ENCODE measurements at places on chromosomes 6 and 20. TPM values are rescaled to one million over a fixed set of nuclear protein-coding genes. Genes with fewer than 3 reads are reported as not detected.

Gene TMEM74B
- 2.1 TPM for total RNA-seq

- DNase-seq, result no peak
Observed at GRCh38 chr6:160996131-160996601, 4.6 kb downstream of the MAP3K4 start.

DNA sequence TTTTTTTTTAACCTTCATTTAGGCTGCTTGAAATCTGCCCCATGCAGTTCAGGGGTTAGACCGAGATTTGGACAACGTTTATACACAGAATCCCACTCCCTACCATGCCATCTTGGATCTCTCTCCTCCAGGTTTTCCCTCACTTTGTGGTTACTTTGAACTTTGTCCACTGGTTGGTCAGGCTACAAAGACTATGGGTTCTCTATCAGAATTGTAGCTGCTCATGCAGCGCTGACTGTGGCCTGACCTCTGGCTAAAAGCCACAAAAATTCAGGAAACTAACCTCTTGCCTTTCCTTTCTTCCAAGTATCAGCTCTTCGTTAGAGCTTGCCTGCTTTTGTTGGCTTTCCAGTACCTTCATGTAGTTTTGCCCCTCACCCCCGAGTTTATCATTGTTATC, 44.9 kb upstream of the KCNG1 start:
- no peak for DNase-seq

- DNase-seq, result no peak
Observed at GRCh38 chr6:130852844-130853554, 25.8 kb downstream of the SMLR1 start.

- no peak for DNase-seq
Observed at GRCh38 chr6:134058622-134059366, 6.4 kb upstream of the SLC2A12 start.

Gene TSPO2
- not detected for total RNA-seq

DNA sequence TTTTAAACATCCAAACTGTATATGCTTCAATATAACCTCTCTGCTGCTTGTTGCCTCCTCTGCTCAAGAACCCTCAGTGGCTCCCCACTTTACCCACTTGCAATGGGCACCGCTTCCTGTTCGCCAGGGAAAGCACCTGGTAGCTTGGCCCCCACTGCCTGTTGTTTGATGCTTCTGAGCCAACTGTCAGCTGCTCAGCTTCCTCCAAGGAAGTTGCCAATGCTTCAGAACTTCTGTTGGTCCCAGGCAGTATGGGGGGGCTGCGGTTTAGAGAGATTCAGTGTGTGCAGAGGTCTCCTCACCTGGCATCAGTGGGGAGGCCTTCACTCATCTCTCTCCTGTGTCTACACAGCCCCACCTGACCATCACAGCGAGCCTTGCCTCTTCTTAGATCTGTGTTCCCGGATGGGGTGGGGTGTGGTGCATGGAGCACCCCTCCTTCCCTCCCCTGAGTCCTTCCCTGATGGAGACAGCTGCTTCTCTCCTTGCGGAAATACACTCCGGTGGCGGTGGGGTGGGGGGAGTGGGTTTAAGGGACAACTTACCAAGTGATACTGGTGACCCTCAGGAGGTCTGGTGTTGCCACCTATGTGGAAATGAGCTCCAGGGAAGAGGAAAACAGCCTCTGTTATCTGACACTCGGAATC, 308.1 kb downstream of the CDH26 start:
- DNase-seq, result no peak

Gene SLC26A8
- total RNA-seq, result 0.89 TPM

- no peak for DNase-seq
Observed at GRCh38 chr20:54793291-54793992, 318.0 kb downstream of the DOK5 start.

Measured in thyroid gland (tissue), 4 donors.